Stimulated activated CD8-positive, alpha-beta memory T cell treated with anti-CD3 and anti-CD28 coated beads, Interleukin-4, amount 100 ng/mL, for 4 hours (primary cell): ENCODE measurements at places on chromosomes 7 and 10.

GRCh38 chr7:40839881-40840280, 705.1 kb downstream of the SUGCT start:
- DNase-seq: no peak

DNA sequence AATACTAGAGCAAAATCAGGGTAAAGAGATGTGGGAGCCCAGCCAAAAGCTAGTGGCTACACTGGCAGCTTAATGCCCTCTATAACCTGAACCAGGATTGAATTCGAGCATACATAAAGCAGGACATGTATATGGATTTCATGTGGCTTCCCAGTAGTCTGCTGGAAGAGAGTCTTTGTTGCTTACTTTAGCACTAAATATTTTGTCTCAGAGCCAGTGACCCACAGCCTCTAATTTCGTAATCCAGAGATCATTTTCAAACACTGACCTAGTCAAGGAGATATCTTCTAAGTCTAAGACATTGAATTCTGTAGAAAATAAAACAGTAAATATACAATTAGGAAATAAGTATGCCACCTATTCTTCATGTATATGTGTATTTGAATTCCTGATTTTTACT, 64.2 kb upstream of the GNAI1 start:
- no peak for DNase-seq

DNA sequence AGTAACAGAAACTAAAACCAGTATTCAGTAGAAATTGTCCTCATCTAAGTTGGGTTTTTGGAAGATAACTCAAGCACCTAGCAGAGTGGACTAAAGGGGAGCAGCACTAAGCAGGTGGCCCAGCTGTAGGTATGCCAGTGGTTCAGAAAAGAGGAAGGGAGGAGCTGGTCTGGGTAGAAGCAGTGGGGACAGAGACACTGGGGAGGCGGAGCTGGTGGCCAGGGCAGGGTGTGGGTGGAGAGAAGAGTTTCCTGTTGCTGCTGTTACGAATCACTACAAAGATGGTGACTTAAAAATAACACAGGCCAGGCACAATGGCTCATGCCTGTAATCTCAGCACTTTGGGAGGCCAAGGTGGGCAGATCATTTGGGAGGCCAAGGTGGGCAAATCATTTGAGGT, 136.2 kb downstream of the WDR11 start:
- no peak for DNase-seq

DNA sequence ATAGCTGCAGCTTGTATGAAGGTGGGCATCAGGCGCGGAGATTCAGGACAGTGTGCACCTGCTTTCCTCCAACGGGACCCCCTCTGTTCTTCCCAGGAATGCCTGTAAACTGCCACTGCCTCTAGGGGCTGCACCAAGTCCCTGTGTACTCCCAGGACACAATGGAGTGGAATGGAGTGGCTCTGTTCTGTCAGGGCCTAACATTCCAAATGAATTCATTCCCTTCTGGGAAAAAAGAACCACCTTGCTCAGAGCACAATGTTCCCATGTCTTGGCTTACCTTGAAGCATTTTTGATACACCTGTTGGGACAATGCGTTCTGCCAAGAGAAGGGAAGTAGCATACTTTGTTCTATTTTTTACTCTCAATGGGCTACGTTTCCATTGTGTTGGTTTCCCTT, 339.4 kb downstream of the FRMD4A start:
- no peak for DNase-seq

DNA sequence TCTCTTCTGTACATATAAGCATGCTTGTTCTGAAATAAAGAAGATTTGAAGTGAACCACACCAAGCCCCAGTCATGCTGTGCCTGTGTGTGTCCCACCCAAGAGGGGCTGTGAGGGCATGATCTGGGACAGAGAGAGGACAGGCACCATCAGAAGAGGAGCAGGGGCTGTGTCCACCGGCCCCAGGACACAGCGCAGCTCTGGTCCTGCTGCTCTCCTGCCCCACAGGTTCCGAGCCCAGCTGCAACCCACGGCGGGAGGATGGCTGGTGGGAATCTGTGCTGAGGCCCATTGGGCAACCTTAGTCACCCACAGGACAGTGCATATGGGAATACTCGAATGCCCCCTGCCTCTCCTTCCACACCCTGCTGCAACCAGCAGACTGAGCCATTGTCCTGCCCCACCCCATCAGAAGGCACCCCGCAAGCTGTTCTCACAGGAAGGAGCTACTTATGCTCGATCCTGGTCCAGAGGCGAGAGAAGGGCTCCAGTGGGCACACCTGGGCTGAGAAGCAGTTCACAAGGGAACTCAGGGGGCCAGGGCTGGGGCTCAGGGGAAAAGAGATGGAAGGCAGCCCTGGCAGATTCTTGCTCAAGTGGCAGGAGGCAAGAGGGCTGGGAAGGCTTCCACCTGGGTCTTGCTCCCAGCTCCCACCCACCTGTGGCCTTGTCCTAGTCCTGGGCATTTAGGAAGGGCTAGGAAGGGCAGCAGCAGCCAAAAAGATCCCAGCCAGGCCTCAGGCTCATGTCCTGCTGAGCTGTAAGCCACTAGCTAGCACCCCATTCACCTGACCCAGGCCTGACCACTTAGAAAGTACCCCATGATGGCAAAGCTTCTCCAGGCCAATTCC, 31.9 kb downstream of the LDB3 start:
- DNase-seq: no peak

DNA sequence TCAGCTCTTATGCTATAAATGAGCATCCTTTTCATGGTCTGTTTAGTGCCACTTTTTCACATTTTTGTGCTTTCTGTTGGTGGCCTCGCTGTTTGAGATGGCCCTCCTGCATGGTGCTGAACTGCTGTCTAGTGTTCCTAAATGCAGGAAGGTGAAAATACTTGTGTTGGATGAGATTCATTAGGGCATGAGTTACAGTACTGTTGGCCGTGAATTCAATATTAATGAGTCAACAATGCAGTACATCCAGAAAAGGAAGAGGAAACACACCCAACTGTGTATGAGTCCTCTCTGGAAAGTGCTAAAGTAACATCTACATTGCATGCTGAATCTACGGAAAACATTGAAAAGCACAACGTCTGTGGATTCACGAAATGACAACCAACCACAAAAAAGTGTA, 124.0 kb downstream of the HERPUD2 start:
- DNase-seq: no peak

- no peak for DNase-seq
These were observed 499.7 kb upstream of the SEMA3D start for GRCh38 chr7:85686401-85687181.

DNA sequence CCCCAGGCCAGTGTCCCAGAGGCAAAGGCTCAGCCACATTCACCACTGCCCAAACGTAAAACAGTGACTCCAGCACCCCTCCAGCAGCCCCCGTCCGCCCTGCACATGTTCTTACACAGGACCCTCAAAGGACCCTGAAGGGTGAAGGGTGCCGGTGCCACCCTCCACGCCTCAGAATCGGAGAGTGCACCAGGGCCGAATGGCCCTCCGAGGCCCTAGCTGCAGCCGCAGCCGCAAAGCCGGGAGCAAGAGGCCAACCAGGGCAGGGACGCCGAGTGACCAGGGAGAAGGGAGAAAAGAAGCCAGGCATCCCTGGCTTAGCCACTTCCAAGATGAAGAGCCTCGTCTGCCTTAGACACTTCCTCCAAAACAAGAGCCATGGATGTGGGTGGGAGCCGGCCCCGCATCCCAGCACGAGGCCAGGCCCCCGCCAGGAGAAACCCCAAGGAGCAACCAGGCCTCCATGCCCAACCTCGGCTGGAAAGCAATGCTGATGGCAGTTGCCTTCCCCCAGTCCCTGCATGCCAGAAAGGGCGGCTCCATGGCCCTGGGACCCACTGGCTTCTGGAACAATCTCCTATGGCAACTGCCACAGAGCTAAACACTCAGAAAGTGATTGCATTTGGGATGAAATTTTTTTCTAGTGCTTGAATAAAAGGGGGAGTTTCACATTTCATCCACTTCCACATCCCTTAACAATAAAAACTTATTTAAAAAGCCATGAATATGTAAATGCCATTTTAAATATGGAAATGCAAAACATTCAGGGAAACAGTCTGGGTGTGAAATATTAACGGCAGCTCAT, 92.3 kb downstream of the MAD1L1 start:
- no peak for DNase-seq

DNA sequence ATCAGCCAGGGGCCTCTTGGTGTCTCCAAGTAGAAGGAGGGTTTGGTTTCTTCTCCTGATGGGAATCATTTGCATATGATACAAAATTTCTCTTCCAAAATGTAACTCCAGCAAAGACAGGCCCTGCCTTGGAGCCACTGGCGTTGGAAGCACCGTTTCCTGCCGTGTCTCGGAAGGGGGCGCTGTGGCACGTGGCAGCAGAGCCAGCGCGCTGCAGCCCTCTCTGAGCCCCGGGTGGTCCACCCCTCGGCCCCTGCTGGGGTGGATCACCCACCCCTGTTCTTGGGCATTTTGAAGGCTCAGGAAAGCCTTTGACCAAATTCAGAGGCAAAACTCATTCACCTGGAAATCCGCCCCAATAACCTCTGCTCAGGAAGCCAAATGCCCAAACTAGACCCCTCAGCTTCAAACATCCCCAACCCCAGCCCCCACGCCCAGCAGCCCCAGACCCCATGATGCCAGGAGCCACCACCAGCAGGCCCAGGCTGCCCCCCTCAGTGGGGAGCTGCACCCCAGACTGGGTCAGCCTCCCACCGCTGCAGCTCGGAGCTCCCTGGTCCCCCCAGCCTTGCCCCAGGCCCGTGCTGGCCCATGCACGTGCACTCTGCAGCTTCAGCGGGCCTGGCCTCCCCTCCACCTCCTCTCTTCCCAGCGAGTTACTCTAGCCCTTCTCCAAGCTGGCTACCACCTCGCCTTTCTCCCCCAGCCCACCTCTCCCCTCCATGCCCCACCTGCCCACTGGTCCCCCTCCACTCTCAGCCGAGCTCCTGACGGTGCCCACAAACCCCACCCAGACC, 29.5 kb upstream of the ELFN1 start:
- no peak for DNase-seq

- no peak for DNase-seq
These were observed 6.4 kb downstream of the ANXA7 start for GRCh38 chr10:73407495-73407894.

GRCh38 chr7:19413443-19413965, 268.3 kb upstream of the FERD3L start:
- DNase-seq: no peak

DNA sequence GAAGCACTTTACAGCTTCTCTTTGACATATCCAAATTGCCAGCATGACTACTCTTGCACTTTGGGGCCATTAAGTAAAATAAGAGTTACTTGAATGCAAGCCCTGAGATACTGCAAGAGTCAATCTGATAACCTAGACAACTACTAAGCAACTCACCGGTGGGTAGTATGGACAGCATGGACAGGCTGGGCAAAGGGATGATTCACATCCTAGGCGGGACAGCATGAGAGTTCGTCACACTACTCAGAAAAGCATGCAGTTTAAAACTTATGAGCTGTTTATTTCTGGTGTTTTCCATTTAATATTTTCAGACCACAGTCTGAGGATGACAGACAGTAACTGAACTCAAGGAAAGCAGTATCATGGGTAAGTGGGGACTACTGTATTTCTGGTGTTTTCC, 84.0 kb downstream of the ORC5 start:
- no peak for DNase-seq

- no peak for DNase-seq
These were observed 77.5 kb upstream of the STEAP1B start for GRCh38 chr7:22577470-22578001.

GRCh38 chr7:42414028-42414427, 177.0 kb upstream of the GLI3 start:
- no peak for DNase-seq

GRCh38 chr10:14032406-14032998, 298.2 kb downstream of the FRMD4A start:
- no peak for DNase-seq

DNA sequence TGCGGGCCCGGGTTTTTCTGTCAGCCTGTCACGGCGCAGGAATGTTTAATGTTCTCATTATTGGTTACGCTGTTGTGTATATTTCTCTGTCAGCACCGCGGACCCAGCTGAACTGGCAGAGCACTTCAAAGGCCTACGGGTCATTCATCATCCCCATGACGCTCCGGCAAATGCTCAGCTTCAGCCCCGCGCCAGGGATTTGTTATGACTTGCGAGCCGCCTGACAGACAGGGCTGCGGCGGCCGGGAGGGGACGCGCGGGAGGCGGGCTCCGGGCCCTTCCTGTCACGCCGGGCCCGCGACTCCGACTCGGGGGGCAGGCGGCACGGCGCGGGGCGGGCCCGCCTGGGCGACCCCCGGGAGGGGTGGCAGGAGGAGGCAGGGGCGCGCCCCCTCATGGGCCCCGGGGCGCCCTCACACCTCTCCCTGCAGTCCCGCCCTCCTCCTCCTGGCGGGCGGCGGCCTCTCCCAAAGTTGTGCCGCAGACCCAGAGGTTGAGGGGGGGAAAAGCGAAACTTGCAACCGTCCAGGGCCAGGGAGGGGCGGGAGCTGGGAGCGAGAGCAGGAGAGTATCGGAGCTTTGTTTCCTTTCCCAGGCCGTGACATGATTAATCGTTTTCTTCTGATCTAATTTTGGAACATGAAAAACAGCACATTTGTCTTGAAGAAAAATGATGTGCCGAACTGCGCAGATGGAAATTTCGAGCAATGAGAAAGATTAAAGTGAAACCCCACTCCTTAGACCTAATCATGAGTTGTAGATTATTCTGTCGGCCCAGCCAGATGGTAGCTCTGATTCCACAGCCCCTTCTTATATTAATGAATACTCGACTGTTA, 59.3 kb upstream of the COMTD1 start:
- DNase-seq: peak; percentile 27

DNA sequence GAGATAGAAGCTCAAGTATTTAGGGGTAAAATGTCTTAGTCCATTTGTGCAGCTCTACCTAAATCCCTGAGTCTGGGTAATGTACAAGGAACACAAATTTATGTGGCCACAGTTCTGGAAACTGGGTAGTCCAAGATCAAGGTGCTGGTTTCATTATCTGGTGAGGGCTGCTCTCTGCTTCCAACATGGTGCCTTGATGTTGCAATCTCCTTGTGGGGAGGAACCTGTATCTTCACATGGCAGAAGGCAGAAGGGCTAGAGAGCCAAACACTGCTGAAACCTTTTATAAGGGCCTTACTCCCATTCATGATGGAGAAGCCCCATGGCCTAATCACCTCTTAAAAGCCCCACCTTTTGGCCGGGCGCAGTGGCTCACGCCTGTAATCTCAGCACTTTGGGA, 8.7 kb upstream of the BAZ1B start:
- no peak for DNase-seq

- no peak for DNase-seq
These were observed 389.2 kb upstream of the NFE2L3 start for GRCh38 chr7:25762511-25763462.

- no peak for DNase-seq
These were observed 147.2 kb upstream of the PITRM1 start for GRCh38 chr10:3319811-3320226.

DNA sequence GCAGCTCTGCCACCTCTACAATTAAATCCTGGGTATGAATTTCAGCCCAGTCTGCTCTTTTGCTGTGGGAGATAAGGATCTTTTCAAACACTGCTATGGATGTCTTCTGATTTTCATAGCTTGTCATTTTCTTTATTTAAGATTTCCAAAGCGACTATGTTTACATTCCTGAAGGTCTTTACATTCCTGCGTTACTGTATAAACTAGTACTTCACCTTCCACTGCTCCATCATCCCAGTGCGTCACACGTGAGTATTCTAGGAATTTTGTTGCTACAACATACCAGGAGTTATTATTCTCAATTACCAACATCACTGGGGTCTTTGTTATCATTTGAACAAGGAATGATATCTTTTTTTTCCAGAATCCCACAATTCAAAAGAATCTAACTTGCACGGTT, 944.7 kb downstream of the SORCS3 start:
- DNase-seq: no peak
